Activated CD4-positive, alpha-beta T cell treated with anti-CD3 and anti-CD28 coated beads, Interleukin-2, amount 50 U/mL, for 1 hour (primary cell): ENCODE measurements at places on chromosomes 4 and X.

GRCh38 chr4:15898902-15899301, 39.6 kb downstream of the FGFBP1 start:
- DNase-seq = no peak

DNA sequence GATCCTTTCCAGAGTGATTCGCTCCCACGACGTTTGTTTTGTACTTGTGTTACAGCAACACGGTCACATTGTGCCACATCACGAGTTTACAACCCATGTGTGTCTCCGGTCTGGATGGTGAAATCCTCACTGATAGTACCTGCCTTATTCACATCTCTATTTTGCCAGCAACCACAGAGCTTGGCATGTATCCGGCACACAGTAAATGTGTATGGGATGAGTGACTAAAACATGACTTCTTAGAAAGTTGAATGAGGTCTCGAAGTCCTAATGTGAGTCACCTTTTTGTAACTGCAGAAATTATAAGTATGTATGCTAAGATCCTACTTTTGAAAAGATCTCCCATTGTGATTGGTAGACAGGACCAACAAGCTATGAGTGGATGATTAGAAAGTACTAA, 7.5 kb downstream of the STOX2 start:
- DNase-seq = no peak

GRCh38 chrX:153925387-153925738, 701 bp downstream of the ARHGAP4 start:
- no peak for DNase-seq

- DNase-seq = no peak
Observed at GRCh38 chrX:108439426-108439942, at the start of gene COL4A5. Gene COL4A5 (plus strand): TSS chrX:108439838. CDS start chrX:108440126, 288 bp downstream.

GRCh38 chr4:84028340-84028739, 470.8 kb downstream of the NKX6-1 start:
- DNase-seq = no peak
